ENCODE measurements at places on chromosomes 16 and 17.
A peak's percentile ranks its signal among the peaks of the same experiment; 100 is the strongest.

DNA sequence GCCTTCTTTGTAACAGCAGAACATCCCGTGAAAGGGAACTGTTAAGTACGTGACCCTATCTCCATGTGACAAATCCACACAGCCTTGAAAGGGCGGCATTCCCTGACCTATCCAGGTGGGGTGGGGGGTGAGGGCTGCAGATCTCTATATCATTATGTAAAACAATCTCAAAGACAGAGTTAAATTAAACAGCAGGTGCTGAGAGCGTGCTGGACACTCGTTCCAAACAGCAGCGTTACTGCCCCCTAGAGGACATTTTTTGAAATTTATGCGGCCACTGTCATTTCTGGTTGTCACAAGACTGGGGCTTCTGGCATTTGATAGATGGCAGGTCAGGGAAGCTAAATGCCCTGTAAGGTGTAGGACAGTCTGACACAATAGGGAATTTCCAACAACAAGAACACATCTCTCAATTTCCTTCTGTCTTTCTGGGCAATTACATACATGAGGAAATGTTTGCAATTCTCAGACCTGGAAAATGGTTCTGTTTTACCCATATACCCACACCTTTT lies 6.7 kb upstream of the SLC25A39 start:
- DNase-seq: peak; percentile 89

DNA sequence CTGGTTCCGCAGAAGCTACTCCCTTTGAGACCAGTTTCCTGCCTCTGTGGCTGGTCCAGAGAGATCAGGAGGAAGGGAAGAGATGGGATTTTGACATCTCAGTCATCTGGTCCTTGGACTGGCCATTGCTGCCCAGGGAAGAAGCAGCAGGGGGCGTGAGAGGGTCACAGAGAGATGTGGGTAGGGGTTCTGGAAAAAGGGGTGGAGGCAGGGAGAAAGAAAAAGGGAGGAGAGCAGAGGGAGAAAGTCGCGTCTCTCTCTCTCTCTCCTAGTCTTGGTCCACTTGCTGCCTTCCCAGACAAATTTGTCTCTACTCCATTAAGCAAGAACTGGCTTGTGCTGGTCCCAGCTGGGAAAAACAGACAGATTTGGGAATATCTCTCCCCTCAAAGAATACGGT lies 4.4 kb downstream of the SHBG start:
- peak; percentile 64 for DNase-seq

DNA sequence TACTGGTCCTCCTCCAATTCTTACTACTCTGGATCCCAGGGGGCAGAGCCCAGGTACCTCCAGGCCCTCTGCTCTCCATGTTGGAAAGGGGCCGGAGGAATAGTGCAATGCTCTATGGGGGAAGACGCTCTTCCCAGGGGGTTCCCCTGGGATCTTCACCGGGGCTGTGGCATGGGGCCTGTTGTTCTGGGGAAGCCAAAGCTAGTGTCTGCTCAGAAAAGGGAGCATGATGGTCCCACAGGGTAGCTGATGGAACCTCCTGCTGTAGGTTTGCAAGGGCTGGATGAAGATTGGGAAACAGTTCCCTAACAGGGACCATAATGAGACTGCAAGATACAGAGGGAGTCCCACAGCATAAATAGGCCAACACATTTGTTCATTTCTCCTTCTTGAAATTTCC lies 114.7 kb downstream of the IRX5 start:
- DNase-seq: no peak

GRCh38 chr17:66904760-66905624 lies 59.5 kb upstream of the CACNG4 start:
- DNase-seq: peak; percentile 60

DNA sequence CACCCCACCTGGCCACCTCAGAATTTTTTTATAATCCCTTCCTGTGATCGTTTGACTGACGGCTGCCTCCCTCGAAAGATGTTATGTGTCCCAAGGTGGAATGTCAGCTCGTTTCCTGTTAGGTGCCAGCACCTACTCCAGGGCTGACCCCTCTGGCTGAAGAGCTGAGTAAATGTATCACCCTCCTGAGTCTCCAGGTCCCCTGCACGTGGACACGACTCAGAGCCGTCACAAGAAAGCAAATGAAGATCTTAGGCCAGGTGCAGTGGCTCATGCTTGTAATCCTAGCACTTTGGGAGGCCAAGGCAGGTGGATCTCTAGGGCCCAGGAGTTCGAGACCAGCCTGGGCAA lies 273.2 kb downstream of the C16orf95 start:
- no peak for DNase-seq

DNA sequence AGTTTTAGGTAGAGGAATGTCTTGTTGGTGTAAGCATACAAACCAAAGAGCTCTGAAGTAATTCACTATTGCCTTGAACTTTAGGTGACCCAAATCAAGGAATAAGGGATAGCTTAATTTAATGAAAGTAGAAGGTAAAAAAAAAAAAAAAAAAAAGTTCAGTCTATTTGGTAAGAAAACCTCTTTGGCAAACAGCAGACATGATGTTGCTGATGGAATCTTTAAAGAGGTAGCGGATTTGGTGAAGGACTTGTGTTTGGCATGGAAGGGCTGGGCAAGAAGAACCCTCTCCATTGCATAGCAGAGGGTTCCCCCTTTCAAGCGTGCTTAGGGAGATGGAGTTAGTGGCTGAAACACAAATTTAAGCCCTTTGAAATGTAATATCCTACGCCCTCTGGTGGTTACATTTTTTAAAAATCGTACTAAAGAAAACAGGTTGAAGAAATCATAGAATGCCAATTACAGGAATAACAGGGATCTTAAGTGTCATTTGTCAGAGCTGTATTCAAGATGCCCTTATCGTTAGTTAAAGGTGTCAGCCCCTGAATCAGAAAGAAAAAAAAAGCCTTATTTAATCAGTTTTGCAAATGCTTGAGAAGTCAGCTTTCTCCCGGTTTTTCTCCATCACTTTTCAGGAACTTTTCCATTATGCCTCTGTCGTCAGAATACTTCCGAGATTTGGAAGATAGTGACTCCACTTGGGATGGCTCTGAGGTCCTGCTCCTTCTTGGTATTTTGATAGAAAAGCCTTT lies 383.1 kb downstream of the KCNJ2 start:
- no peak for DNase-seq

- no peak for DNase-seq
Measured at GRCh38 chr17:66548659-66549310, 246.4 kb downstream of the PRKCA start.

GRCh38 chr16:88479793-88480760 lies 27.0 kb downstream of the ZFPM1 start:
- peak; percentile 58 for DNase-seq

DNA sequence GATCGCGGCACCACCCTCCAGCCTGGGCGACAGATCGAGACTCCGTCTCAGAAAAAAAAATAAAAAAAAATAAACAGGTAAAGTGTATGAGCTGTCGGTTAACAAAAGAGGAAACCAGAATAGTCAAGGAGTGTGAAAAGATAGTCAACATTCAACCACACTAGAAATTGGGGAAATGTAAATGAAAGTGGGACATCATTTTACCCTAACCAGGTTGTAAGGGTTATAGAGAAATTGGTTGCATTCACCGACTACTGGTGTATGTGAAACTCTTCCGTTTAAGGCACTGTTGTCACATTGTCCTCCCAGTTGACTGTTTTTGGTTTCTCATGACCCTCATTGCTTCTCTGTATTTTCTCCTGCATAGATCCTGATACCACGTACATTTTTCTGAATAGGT lies 62.8 kb downstream of the RABEP1 start:
- DNase-seq: no peak

All from testis (tissue), 5 donors.